ENCODE measurements at places on chromosomes 5 and 9. TPM values are rescaled to one million over a fixed set of nuclear protein-coding genes. Genes with fewer than 3 reads are reported as not detected.

SUSD3 gene
- total RNA-seq, result 59.6 TPM

RAD1 gene
- 32.4 TPM for total RNA-seq

KDM4C gene
- total RNA-seq, result 52.9 TPM

NEUROG1 gene
- not detected for total RNA-seq

GRCh38 chr5:109748546-109748945 lies 58.8 kb downstream of the MAN2A1 start:
- DNase-seq, result no peak

LCN1 gene
- not detected for total RNA-seq

SOX30 gene
- 0.10 TPM for total RNA-seq

DNA sequence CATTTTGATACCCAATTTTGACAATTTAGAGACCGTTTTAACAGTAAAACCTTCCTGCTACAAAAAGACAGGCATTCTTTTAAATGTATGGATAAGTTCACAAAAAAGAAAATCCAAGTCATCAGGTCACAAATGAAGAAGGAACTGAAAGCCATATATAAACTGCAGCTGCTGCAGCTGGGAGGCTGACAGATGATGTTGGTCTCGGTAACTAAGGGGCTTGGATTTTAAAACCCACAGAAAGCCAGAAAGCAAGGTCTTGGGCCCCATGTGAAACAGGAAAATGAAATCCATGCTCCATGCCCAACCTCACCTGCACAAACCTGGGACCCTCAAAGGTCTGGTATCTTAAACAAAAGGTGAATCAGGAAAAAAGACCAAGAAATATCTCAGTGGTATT lies 15.7 kb upstream of the C5orf34 start:
- DNase-seq, result no peak

DNA sequence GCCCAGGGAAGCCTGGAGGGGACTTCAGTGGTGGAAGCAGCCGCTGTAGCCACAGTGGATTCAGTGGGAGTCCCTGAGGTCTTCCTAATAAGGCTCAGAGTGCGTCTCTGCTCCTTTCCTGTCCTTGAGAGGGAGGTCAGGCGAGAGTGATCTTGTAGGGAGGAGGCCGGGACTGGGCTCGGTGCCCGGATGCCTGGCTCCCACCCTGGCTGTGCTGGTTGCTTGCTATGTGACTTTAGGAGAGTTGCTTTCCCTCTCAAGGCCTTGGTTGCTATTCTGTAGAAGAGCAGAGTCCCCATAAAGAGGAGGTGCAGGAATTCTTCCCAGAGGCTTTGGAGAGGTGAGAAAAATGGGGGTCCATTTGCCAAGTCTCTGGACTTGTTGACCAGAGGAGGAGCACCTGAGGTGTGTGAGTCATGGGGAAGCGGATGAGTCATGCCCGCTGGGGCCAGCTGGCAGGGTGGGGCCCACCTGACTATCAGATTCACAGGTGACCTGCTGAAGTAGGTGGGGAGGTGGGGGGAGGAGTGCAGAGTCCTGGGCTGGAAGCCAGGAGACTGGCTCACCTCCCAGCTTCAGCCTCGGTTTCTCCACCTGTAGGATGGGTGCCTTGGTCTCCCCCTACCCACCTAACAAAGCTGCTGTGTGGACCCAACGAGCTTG lies 13.8 kb downstream of the GSN start:
- DNase-seq, result no peak

ARSI gene
- not detected for total RNA-seq

DNA sequence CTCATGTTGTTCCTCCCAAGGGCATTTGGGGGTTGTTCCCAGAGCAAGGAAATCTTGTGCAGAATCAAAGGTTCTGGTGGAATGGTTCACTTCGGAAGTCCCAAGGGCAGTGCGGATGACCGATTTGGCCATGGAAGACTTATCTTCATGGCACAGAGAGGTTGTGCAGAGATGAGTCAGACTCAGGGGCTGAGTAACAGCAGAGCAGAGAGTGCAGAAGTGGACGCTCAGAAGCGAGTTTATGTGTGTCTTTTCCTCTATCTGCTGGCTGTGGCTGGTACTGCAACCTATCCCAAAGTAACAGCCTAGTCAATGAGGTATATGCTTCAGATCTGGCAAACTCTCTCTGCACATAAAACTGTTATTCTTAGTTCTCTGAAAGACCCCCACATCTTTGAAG lies 118.1 kb downstream of the DPYSL3 start:
- no peak for DNase-seq
